NCI-H226 (cell line): ENCODE measurements at places on chromosomes 3 and 15.

DNA sequence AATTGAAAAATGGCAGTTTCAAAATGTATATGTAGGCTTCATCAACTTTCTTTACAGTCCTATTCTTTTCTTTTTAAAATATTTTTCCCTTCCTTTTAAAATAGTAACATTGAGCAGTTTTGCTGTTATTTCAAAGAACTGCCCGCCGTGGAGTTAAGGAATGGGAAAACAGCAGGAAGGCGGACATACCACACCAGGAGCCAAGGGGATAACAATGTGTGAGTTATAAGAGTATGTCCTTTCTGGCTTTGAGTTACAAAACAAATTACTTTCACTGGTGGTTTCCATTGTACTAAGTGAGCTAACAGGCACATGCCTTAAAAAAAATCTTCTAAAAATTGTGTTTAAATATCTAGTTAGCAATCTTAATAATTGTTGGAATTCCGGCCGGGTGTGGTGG, 37.4 kb upstream of the FBXL22 start:
- DNase-seq, result no peak

GRCh38 chr3:59318881-59319280, 269.1 kb upstream of the CFAP20DC start:
- DNase-seq, result peak; percentile 20

GRCh38 chr3:541062-541801, 344.7 kb downstream of the CHL1 start:
- no peak for DNase-seq

GRCh38 chr3:118808723-118809122, 225.9 kb downstream of the IGSF11 start:
- no peak for DNase-seq

DNA sequence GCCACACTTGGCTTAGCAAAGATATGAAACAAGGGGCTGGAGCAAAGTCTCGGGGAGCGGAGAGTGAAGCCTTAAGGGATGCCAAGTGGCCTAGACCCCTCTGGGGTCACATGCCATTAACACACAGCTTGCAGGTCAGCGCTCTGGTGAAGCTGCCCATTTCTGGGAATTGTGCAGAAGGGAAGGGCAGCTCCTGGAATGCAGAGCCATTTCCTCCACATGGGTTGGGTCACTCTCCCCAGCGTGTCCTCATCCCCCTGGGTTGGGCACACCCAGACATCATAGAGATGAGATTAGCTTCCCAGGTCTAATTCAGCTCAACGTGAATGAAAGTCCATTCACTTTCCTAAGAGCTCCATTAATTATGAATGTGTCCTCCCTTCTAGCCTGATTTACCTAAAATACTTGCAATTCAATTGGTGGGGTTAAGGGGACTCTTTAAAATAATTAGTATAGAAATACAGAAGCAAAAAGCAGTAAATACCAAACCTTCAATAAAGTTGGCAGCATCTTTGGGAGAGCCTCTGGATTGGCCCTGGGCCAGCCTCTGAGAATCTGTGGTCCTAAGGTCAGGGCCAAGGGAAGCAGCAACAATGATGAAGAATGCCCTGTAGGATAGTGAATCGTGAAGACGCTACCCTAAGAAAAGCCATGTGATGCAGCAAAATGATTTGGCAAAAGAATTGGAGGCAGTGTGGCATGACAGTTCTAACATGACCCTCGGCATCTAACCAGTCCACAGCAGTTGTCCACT, 17.8 kb downstream of the MRAS start:
- no peak for DNase-seq

GRCh38 chr15:26968806-26969205, 2.2 kb upstream of the GABRG3 start:
- DNase-seq, result no peak
